GM13977 (cell line): ENCODE measurements at places on chromosomes 5 and 9.

- DNase-seq = no peak
Observed at GRCh38 chr9:87498811-87499360, 1.2 kb downstream of the DAPK1 start.

- no peak for DNase-seq
Observed at GRCh38 chr5:74275171-74275992, 365.1 kb downstream of the ENC1 start.

GRCh38 chr5:124675931-124676846 is 70.2 kb downstream of the ZNF608 start:
- no peak for DNase-seq

DNA sequence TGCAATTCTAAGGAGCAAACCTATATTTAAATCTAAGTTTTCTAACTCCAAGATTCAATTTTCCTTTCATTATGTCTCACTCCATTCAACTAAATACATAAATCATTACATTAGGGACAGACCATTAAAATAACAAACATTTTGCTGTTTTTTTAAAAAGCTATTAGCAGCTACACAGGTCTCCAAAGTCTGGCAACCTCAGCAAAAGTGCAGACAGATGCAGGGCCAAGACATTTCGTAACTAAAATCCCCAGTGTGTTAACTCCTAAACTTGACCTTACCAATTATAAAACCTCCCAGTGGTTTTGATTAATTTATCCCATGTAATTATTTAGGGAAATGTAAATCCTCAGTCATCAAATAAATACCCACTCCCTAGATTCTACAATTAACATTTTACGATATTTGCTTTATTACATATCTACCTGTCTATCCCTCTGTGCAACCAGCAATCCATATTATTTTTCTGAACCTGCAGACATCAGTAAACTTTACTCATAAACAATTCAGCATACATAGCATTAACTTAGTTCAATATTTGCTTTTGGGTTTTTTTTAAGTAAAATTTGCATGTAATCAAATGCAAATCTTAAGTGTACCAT is 64.7 kb downstream of the RGS7BP start:
- DNase-seq = no peak

DNA sequence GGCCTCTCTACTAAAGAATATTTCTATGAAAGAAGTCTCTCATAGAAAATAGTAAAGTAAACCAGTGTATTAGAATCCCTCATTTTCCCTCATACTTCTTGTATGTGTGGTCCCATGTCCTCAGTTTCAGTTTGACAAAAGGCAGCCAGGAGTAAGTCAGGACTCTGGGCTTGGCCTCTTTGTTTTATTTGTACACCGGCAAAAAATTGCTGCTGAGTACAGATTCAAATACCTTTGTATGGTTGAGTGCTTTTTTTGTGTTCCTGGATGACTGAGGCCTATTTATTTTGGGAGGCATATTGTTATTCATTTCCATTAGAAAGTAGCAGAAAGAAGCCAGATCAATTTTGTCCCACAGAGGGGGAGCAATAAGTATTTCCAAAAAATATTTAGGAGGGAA is 47.3 kb upstream of the CEP78 start:
- DNase-seq = no peak

DNA sequence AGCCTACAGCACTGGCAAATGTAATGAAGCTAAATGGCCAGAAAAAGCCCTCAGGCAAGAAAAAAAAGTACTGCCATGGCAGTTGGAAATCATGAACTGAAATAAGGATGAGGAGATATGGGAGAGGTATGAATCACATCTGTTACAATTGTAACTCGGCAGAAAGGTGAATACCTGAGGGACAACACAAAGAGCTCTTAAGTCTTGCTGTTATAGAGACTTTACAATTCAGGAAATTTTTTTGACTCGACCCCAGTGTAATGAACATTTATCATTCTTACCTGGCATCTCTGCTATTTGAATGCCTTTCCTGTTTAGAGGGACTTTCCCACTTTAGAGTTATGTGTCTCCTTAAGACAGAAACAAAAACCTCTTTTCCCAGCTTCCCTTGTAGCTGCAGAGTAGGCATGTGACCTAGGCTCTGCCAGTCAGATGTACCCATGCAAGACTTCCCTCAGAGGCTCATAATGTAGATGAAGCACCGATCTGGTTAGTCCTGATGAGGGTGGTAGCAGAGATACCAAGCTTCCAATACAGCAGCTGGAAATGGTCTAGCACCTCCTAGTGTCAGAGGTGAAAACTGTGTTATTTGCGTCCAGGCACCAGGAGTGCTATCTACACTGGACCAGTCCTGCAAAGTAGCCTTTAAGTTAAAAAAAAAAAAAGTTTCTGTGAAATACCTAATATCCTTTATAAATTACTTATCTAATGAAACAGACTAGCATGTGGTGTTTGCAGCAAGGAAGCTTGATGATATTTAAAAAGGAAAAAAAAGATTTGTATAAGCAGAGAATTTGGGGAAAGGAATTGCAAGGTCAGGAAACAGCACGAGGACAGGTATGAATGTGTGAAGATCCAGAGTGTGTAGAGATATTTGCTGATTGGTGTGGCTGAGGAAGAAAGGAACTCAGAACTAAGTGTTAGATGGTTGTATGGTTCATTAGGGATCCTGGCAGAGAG is 146.9 kb upstream of the SLC1A3 start:
- DNase-seq = no peak

DNA sequence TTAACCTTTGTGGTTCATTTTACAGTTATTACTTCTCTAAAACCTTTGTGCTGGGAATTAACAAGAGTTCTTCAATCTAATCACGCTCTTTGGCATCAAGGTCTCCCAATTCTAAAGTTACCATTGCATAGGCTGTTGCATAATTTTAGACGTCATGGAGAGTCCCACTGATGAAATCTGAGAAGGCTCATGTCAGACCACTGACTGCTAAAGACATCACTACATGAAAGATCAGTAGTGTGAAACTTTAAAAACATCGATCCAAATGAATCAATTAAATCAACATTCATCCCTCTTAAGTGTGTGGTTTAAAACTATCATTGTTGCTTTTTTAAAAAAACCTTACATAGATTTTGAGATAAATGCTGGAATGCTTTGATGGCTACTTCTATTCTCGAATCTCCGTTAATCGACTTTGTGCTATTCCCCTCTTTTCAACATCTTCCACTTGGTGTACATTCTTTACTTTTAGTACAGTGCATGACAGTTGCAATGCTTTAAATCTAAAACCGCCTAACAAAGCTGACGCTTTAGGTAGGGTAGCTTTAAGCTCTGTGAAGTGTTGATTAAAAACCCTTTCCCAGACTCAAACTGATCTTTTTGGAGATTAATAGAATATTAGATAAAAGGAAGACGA is 33.6 kb downstream of the NR2F1 start:
- DNase-seq = no peak

DNA sequence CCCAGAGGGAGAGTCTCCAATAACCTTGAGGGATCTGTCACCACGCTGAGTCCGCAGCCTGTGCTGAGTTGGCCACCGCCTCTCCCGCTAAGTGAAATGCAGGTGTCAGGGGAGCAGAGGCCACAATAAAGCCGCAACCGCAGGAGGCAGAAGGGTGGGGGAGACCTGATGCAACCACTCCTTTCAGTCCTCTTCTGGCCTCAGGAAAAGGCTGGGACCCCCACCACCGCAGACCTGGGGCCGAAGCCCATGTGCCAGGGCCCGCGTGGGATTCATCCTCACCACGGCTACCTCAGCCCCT is 576 bp downstream of the MAP1B start:
- DNase-seq = no peak

GRCh38 chr5:35622974-35623373 is 5.3 kb downstream of the SPEF2 start:
- DNase-seq = no peak

DNA sequence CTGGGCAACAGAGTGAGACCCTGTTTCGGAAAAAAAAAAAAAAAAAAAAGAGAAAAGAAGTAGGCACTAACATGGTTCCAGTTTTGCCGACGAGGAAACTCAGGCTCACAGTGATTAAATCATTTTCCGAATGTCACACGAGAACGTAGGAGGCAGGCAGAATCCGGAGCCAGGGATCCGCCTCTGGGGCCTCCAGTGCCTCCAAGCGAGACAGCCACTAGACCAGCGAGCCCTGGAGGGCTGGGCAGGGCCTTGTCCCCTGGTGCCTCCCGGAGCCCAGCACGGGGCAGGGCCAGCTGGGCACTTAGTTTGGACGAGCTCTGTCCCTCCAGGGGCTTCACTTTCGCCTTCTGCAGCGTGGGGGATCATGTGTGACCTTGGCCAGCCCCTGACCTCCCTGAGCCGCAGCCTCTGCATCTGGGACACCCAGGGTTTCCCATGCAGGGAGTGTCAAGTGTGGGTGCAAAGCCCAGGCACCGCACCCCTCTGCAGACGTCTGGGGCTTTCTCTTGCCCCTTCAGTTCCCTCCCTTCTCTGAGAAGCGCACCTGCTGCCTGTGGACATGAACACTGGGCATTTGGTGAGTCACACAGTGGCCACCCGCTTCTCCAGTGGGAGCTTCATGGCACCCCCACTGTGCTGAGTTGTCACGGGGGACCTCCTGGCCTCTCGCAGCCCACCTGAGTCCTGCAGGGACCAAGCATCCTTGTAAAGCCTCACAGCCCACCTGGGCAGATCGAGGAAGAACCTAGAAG is 80.3 kb downstream of the RXRA start:
- DNase-seq = no peak

DNA sequence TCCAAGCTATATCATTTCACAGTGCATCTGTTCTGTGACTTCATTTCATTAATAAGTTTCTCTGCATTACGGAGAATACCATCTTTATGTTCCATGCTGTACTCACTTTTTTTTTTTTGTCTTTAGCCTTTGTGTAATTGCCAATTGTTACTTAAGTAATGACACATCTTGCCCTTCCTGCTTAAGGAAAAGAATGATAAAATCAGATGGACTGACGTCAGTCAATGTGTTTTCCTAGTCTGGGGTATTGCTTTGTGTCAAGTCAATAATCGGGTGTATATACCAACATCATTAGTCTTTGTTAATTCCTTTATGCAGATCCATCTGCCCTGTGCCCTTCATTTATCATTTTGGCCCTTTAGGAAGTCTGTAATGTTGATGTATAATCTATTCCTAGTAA is 133.5 kb downstream of the CD180 start:
- DNase-seq = no peak

- no peak for DNase-seq
Observed at GRCh38 chr5:9230355-9230754, 315.5 kb downstream of the SEMA5A start.

GRCh38 chr5:35996076-35996475 is 4.9 kb upstream of the UGT3A1 start:
- DNase-seq = no peak
